ENCODE measurements at places on chromosomes 7 and 10.
A peak's percentile ranks its signal among the peaks of the same experiment; 100 is the strongest.

DNA sequence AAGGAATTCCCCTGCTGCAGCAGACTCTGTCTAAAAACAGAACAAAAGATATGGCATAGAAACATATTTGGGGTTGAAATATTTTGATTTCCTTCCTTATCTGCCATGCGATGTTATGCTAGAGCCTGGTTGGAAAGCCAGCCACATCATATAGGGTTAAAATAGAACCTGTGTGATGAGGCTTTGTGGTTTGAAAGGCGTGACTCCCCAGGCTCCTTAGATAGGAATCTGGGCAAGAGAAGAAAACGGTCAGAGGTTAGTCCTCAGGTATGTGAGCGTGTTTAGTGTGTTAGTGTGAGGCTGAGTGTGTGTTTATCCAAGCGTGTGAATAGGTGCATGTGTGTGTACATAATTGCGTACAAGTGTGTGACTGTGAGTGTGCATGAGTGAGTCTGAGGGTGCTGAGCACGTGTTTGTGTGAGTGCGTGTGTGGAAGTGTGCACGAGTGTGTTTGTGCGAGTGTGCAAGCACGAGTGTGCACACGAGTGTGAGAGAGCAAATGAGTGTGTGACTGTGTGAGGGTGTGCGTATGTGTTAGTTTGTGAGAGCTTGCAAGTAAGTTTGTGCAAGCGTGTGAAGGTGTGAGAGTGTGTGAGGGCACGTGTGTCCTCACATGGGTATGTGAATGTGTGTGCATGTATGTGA is 79.9 kb downstream of the COL26A1 start:
- peak; percentile 21 for DNase-seq

DNA sequence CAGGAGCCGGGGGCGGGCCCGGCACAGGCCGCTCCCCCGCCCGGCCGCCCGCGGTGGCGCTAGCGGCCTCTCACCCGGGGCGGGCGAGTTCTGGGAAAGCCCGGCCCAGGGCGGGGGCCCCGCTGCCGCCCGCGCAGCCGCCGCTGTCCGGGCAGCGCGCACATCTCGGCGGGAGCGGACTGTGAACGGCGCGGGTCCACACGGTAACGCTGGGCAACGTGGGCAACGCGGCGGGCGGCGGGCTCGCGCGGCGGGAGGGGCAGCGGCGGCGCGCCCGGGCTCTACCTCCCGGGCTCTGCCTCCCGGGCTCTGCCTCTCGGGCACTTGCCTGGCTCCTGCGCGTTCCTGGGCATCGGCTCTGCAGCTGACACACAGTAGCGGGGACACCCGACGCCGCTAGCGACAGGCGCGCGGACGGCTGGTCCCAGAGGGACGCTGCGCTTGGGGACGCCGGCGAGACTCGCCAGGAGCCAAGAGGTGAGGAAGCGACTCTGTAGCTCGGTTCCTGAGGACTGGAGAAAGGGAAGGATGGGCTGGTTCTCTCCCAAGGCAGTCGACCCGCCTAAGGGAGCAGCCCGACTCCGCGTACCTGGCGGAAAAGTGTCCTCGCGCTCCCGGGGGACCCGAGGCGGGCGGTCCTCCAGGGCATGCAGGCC is at the start of gene PLCE1:
Gene PLCE1 (plus strand): TSS at position 150 of the 656 bp plus-strand sequence. CDS start 37,116 bp downstream, outside the sequence.
- peak; percentile 5 for DNase-seq

DNA sequence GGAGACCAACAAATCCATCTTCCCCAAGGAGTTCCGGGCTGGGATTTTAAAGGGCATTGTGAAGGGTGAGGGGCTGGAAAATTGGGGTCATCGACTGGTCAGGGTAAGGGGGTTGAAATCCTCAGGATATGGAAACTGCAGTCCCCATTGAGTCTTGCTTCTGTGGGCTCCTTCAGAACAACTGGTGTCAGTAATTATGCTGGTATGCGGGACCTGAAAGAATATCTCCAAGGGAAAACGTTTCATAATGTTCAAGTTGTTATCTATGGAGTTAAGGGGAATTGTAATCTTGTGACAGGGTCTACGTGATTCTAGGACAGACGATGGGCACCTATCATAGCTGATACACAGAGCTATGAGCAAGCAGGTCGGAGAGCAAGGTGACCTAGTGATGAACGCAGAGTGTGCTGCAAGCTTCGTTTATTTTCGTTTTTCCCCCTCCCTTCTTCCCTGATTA is 494 bp upstream of the RHBDD2 start:
- DNase-seq = no peak

DNA sequence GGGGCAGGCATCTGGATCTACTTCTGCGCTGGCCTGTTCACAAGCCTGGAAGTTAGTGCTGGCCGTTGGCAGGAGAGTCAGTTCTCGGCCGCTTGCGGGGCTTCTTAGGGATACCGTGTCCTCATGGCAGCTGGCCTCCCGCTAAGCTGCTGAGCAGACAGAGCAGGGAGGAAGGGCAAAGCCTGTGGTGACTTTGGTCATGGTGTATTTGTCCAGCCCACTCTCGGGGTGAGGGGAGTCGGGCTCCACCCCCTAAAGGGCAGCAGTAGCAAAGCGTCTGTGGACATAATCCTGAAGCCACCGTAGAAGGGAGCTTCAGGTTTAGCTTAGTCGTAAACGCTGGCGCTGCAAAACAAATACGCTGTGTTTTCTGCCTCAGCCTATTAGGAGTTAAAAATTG is 12.2 kb downstream of the UBE3C start:
- no peak for DNase-seq

- DNase-seq = peak; percentile 22
Measured at GRCh38 chr7:134315679-134316538, 821 bp downstream of the SLC35B4 start.

DNA sequence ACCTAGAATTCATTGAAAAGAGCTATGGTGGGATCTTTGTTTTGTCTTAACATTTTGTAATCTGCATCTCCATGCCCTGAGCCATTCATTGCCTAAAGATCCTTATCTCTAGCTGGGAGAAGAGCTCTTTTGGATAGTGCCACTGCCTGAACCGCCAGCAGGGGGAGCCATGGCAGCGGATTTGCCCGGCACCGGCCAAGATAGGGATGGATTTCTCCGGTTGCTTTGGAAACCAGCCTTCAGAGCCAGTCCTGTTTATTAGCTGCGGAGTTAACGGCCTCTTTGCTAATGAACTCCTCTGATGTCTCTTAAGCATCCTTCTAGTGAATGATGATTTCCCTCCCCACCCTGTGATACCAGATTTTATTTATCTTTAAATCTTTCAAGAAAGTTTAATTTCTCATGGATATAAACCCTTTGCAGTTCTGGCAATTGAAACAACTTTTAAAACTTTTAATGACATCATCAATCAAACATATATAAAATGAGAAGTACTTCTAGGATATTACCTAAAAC is 58.2 kb upstream of the LYZL2 start:
- peak; percentile 65 for DNase-seq

GRCh38 chr7:92412745-92413144 is 34.5 kb upstream of the GATAD1 start:
- DNase-seq = no peak

Measured in mammary epithelial cell (primary cell).